ENCODE measurements at places on chromosomes 2 and 18.

GRCh38 chr2:9235147-9236044 lies 28.8 kb downstream of the ASAP2 start:
- DNase-seq: no peak

DNA sequence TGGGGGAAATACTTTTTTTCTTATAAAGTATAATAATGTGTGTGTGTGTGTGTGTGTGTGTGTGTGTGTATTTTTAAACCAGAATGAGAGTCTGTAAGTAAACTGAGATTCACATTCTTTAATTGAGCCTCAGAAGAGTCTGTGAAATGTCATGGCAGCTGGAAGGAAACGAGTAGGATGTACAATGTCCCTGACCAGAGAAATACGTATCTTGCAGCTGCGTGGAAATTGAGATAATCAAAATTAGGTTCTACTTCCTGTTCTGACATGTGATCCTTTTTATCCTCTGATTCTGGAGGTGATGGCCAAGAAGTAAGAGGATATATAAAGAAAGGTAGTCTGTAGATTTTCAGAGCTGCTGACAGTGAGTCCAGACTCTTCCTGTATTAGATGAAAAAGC lies 50.0 kb downstream of the SH3RF3 start:
- no peak for DNase-seq

- no peak for DNase-seq
Observed at GRCh38 chr2:180573951-180574350, 406.5 kb upstream of the UBE2E3 start.

DNA sequence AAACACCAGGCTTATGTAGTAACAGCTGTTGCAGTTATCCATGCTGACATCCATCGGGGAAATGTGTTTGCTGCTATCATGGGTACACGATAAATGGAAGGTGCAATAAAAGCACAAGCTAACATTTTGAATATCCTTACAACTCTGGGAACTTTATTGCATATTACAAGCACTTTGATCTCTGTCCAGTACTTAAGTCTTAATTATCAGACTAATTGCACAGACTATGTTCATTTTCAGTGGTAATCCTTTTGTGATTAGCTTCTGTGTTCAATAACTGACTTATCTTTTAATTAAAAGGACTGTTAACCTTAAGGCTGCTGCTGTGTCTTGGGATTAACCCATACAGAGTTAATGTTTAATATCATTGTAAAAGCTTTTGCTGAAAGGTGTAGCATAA lies 101.4 kb upstream of the ATP5MC3 start:
- DNase-seq: no peak

- DNase-seq: no peak
Observed at GRCh38 chr2:143632751-143633374, 503.6 kb downstream of the ARHGAP15 start.

- DNase-seq: no peak
Observed at GRCh38 chr2:16264491-16264890, 324.1 kb downstream of the MYCN start.

DNA sequence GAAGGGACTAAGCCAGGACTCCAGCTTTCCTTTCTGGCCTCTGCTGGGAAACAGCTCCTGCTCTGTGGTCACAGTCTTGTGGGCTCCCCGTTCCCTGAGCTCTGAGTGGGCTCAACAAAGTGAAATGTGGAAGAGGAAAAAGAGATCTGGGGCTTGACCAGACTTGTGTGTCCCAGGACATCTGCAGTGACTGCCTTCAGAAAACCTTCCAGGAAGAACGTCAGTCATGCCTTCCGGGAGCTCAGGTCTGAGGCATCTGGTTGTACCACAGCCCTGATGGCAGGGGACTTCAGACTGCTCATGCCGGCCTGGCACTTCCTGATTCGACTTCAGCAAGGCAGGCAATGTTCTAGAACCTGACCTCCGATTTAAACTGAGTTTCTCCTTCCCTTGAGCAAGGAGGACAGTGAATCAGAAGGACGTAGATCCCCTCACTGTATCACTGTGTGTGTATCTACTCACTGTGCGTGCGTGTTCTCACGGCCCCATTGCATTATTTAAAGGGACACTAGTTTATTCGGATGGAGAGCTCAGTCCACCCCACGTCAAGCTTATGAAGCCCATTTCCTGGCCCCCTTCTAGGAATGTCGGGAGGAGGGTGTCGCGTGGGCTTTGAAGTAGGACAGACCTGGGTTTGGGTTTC lies 548 bp upstream of the FBLN7 start:
- no peak for DNase-seq

DNA sequence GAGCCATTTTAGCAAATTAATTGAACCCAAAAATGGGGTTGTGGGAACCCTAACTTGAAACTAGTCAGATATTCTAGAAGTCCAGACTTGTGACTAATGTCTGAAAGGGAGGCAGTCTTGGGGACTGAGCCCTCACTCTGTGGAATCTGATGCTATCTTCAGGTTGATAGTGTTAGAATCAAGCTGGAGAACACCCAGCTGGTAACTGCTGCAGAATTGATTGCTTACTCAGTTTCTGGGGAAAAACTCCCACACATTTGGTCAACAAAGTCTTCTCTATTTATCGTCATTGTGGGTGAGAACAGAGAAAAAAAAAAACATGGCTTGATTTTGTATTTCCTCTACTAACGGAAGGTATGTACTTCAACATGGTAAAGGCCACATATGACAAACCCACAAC lies 1925.8 kb upstream of the CELF4 start:
- no peak for DNase-seq

DNA sequence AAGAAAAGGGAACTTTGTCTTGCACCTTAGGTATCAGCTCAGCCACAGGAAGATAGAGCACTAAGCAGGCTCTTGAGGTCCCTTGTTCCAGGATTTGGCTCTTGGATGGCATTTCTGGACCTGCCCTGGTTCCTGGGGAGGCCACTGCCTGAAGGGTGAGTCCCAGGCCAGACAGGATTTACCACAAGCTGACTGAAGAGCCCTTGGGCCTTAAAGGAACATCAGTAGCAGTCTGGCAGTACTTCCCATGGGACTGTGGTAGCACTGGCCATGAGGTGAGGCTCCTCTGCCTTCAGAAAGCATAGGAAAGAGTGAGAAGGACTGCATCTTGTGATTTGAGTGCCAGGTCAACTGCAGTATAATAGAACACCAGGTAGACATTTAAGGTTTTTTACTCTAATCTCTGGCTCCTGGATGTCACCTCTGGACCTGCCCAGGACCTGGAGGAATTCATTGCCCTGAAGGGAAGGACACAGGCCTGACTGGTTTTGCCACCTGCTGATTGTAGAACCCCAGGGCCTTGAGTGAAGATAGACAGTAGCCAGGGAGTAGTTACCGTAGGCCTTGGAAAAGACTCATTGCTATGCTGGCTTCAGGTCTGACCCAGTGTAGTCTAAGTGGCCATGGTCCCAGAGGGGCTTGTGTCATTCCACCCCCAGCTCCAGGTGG lies 154.4 kb upstream of the CREB1 start:
- DNase-seq: no peak

GRCh38 chr2:169131587-169132512 lies 62.5 kb downstream of the DHRS9 start:
- no peak for DNase-seq

- no peak for DNase-seq
Observed at GRCh38 chr18:4203568-4204437, 251.3 kb downstream of the DLGAP1 start.

- DNase-seq: no peak
Observed at GRCh38 chr2:33313039-33313438, 163.4 kb upstream of the RASGRP3 start.

DNA sequence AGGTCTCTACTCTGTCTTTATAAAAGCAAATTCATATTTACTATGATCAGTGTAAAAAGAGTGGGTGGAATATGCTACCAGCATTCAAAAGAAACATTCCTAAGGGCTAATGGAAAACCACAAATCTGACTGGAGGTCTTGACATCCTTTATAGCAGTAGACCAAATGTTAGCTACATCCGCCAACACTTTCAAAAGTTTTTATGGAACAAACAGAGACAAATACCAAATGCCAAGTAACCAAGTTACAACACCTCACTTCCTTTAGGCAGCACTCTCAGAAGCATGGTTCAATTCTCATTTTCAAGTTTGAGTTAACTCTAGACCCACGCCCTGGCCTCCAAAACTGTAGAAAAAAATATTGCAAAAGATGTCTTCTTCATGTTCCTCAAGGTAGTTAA lies 78.3 kb upstream of the SETBP1 start:
- no peak for DNase-seq

- DNase-seq: no peak
Observed at GRCh38 chr2:111691164-111691875, 192.7 kb downstream of the ANAPC1 start.

GRCh38 chr18:13800505-13801259 lies 23.3 kb upstream of the MC5R start:
- no peak for DNase-seq

DNA sequence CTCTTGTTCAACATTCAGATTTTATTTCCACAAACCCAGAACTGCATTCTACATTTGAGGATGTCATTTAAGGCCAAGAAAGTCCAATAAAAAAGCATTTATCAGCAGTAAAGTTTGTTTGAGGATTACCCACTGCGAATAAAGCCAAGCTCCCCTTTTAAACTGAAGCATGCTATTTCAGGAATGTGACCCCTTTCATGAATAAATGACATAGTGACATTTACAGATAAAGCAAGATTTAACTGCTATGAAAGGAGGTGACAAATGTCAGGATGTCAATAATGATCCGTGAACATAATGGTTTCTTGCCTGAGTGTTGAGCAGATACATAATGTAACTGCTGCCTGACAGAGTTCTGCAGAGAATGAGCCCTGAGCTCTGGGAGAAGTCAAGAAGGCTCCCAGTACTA lies 146.3 kb downstream of the TDRD15 start:
- DNase-seq: no peak

DNA sequence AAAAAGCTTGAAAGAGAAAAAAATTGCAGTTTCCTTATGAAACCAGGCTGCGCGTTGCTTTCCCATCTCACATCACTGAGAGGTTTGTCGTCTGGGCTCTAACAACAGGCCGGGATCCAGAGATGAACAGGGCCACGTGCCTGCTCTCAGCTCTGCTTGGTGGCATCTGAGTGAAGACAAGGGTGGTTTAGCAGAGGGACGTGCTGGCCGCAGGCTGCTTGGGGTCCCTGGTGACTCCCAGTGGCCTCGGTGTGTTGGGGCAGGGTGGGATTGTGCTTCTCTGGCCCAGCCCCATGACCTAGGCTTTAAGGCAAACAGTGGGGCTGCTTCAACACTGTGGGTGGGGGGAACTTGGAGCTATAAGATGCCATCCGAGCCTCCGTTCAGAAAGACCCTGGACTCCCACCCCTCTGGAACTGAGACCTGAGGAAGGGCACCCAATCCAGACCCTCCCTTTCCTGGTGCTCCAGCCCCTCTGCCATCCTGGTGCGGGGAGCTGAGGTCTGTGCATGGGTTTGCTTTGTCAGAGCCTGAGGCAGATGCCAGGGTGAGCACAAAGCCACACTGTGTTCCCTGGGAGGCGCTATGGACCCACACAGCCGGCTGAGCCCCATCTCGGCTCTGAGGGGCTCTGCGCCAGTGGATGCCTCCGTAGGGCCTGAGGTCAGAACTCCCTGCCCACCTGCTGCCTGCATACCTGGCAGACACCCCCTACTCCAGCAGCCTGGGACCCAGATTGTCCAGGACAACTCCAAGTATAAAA lies 18.4 kb upstream of the HPCAL1 start:
- DNase-seq: no peak

DNA sequence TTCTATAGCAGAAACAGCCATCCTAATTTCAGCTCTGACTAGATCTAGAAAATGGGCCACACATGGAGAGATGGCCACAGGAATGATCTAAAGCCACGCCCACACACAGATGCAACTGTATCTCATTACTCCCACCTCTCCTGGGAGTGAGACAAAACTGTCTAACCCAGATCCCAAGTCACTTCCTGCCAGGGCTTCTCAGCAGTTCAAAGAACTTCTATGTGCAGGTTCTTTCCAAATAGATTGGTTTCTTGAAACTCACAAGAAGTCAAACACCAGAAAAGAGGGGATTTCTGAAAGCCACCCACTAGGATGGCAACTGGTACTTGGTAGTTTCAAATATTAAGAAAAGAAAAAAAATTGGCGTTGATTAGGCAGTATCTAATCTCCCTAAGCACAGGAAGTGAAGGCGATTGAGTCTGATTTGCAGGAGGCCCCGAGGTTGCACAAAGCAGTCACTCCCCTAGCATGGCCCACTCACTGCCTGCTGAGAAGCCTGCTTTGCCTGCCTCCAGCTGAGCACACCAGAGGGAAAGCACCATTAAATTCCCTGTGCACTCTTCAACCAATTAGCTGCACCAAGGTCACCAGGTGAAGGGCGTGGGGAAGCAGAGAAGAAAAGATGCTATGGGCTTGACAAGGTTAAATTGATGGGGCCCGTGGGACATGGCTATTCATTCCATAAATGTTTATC lies 51.1 kb downstream of the PAPOLG start:
- no peak for DNase-seq

DNA sequence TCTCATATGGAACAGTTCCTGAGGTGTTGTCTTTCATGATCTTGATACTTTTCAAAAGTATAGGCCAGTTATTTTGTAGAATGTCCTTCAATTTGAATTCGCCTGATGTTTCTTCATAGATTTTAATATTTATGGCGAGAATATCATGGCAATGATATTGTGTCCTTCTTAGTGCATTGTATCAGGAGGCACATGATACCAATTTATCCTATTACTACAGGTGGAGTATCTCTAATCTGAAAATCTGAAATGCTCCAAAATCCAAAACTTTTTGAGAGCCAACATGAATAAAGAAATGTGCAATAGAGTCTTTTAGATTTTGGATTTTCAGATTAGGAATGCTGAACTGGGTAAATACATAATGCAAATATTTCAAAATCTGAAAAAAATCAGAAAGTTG lies 216.6 kb upstream of the LYPD1 start:
- DNase-seq: no peak

DNA sequence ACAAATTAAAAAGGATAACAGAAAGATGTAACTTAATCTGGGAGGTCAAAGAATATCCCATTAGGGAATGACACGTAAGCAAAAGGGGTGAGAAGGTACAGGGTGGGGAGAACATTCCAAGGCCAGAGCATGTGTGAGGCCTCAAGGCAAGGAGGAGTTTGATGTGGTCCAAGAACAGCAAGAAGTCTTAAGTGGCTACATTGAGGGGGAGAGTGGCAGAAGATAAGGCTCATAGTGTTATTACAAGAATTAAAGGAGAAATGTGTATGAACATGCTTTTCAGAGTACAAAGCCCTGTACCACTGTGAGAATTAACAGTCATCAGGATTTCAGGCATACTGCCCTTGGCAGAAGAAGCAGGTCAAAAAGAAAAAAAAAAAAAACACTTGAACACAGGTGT lies 174.4 kb upstream of the ERBB4 start:
- DNase-seq: no peak

DNA sequence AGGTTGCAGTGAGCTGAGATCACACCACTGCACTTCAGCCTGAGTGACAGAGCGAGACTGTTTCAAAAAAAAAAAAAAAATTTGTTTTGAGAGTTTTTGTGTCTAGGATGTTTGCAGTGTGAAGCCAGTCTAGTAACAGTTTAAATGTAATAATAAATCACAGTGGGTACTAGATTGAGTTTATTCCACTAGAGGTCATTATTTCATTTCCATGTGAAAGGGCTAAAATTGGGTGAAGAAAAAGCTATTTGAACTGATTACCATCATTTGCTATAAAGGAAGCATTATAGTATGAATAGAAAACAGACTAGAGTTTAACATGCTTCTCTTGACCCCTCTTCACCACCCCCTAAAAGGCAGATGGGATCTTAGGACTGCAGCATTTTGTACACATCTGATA lies 20.3 kb downstream of the SNRPD1 start:
- no peak for DNase-seq

GRCh38 chr18:77359561-77360314 lies 110.1 kb downstream of the GALR1 start:
- DNase-seq: no peak
